ENCODE measurements at places on chromosomes 7 and 10.

- no peak overlapping the region for H3K27ac ChIP-seq
- H3K27me3 ChIP-seq: no peaks in the 10 kb centered on the region
- no peak overlapping the region for H3K4me3 ChIP-seq
These were observed 25.9 kb upstream of the RBM20 start for GRCh38 chr10:110618230-110618610.

- DNase-seq: no peak
- H3K27ac ChIP-seq: no peak overlapping the region
- no peaks in the 10 kb centered on the region for H3K36me3 ChIP-seq
- H3K27me3 ChIP-seq: no peaks in the 10 kb centered on the region
- no peaks in the 10 kb centered on the region for H3K4me1 ChIP-seq
These were observed 20.8 kb downstream of the HYCC1 start for GRCh38 chr7:22992874-22993840.

- no peak overlapping the region for H3K27ac ChIP-seq
- H3K36me3 ChIP-seq: no peaks in the 10 kb centered on the region
- H3K27me3 ChIP-seq: peaks cover 18% of the 10 kb centered on the region
- peak; percentile 77 for DNase-seq
- peak overlapping the region; percentile 45 for H3K4me3 ChIP-seq
- H3K4me1 ChIP-seq: peaks cover 33% of the 10 kb centered on the region
These were observed 5.1 kb downstream of the UNC5B start for GRCh38 chr10:71217266-71218045.

DNA sequence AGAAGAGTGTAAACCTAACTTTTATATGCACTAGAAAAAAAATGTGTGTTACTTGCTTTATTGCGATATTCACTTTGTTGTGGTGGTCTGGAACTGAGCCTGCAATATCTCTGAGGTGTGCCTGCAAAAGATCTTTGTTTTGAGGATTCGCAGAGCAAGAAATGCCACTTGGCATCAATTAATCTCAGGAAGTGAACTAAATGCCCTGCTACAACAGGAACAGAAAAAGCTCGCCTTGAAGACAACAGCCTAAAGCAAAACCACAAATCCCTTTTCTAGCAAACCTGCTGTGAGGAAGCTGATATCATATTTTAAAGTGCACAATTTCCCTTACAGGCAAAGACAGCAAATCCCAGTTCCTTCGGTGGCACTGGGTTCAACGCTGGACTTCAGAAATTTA lies 675.8 kb downstream of the KCNMA1 start:
- no peak for DNase-seq
- H3K4me1 ChIP-seq: no peaks in the 10 kb centered on the region
- H3K4me3 ChIP-seq: no peak overlapping the region
- H3K27me3 ChIP-seq: no peaks in the 10 kb centered on the region
- H3K27ac ChIP-seq: no peak overlapping the region

DNA sequence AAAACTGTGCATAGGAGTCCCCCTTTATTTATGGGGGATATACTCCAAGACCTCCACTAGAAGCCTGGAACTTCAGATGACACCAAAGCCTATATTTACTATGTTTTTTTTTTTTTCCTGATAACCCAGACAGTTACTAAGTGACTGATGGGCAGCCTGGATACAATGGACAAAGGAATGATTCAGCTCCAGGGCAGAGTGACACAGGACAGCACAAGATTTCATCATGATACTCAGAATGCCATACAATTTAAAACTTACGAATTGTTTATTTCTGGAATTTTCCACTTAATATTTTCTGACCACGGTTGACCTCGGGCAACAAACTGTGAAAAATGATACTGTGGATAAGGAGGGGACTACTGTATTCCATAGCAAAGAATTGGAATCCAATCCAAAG lies 843.6 kb downstream of the PCDH15 start:
- no peak for DNase-seq
- H3K27ac ChIP-seq: no peak overlapping the region
- H3K27me3 ChIP-seq: no peaks in the 10 kb centered on the region
- H3K4me3 ChIP-seq: no peak overlapping the region

- no peaks in the 10 kb centered on the region for H3K27me3 ChIP-seq
- H3K4me1 ChIP-seq: no peaks in the 10 kb centered on the region
- no peaks in the 10 kb centered on the region for H3K36me3 ChIP-seq
- no peak overlapping the region for H3K27ac ChIP-seq
- peak; percentile 31 for DNase-seq
These were observed 54.8 kb upstream of the CALD1 start for GRCh38 chr7:134724606-134725005.

GRCh38 chr7:50285269-50285668 lies 19.2 kb upstream of the IKZF1 start:
- no peak overlapping the region for H3K27ac ChIP-seq
- no peak overlapping the region for H3K4me3 ChIP-seq
- H3K36me3 ChIP-seq: no peaks in the 10 kb centered on the region
- no peaks in the 10 kb centered on the region for H3K27me3 ChIP-seq
- no peak for DNase-seq
- no peaks in the 10 kb centered on the region for H3K4me1 ChIP-seq
